Neural progenitor cell (in vitro differentiated cells): ENCODE measurements at places on chromosomes 1 and 21. TPM values are rescaled to one million over a fixed set of nuclear protein-coding genes. Genes with fewer than 3 reads are reported as not detected.
A peak's percentile ranks its signal among the peaks of the same experiment; 100 is the strongest.

Gene CCDC30
- 2.0 and 2.8 TPM in 2 replicates for total RNA-seq

Gene IL10
- not detected in 2 replicates for total RNA-seq

Gene ANKRD45
- 1.5 and 2.3 TPM in 2 replicates for total RNA-seq

Gene LRRC39
- total RNA-seq: 0.54 and 0.87 TPM in 2 replicates

Gene SPEN
- total RNA-seq: 40.1 and 59.6 TPM in 2 replicates

Gene RGS7
- 0.06 TPM in 1 of 2 replicates, not detected in the other for total RNA-seq

Gene SPRR2F
- not detected in 2 replicates for total RNA-seq

Gene CYP4A22
- not detected in 2 replicates for total RNA-seq

Gene EFNA3
- total RNA-seq: 4.0 and 9.6 TPM in 2 replicates

Gene PLA2G2C
- not detected in 2 replicates for total RNA-seq

Gene ANKRD35
- total RNA-seq: 1.1 and 1.9 TPM in 2 replicates

Gene GNG5
- 95.0 and 108 TPM in 2 replicates for total RNA-seq

Gene DSCAM
- total RNA-seq: 0.03 TPM in 1 of 2 replicates, not detected in the other

- no peak for DNase-seq
Measured at GRCh38 chr1:100328133-100328532, 24.2 kb upstream of the CDC14A start.

DNA sequence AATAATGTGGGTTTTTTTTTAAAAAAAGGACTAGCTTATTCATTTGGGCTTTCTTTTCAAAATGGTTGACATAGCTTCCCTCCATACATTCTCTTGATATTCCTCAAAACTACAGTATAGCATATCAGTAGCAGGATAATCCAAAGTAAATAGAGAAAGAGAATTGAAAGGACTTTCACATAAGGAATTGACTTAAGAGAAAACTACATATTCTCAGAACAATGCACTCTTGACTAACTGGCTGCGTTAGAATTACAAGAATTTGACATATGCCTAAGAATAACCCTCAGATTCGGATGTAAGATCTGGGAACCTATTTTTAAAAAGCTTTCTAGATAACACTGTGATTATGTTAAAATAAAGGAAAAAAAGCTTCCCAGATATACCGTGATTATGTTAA, 3.1 kb downstream of the PRKAB2 start:
- no peak for DNase-seq

DNA sequence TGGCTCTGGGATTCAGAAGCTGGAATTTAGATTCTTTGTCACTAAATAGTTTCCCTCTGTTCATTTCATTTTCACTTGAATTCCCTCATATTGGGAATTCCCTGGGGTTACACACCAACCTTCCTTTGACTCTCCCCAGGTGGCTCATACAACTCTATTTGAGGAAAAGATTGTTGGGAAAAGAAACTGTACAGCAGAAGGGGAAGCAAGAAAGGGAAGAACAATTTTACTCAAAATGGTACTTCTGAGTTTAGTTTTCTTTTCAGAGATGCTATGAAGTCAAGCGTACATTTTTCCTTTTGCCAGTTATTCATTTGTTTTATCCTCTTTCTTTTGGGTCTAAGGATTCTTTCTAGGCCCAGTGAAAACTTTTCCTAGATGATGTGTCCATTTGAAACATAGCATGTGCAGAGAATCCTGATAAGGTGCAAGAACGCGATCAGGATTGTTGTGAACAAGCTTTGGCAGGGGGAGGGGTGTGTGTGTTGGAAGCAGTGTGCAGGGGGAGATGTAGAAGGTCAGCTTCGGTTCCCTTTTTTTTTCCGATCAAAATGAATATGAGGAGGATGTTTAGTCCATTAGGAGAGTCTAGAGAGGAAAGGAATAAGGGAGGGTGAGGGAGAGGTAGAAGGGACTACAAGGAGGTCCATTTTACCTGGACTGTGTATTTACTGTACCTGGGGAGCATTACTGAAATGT, 26.8 kb upstream of the CD1D start:
- no peak for DNase-seq

DNA sequence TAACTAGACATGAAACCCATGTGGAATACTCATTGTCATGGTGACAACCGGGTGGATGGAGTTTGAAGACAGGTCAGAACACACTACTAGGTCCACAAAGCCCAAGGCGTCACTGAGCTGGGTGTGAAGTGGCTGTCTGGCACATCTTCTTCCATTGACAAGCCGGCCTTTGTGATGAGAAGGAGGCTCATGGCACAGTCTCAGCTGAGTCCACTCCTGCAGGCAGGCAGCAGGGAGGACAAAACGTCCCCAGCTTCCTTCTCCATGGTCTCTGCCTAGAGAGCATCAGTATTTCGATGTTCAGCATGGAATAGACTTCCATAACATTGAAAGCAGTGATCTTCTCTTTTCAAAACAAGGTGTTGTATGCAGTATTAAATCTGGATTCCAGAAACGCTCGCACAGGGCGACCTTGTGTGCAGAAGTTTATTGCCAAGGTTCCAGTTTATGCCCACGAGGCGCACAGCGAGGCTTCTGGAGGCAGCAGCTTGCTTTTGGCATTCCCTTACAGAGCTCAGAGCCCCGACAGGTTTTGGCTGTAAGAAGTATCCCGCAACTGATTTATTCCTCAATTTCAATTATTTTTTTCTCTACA, 104.2 kb downstream of the SIM2 start:
- no peak for DNase-seq

GRCh38 chr1:223827193-223827663, 18.5 kb downstream of the TP53BP2 start:
- no peak for DNase-seq

- no peak for DNase-seq
Measured at GRCh38 chr1:72177711-72178110, 104.6 kb downstream of the NEGR1 start.

DNA sequence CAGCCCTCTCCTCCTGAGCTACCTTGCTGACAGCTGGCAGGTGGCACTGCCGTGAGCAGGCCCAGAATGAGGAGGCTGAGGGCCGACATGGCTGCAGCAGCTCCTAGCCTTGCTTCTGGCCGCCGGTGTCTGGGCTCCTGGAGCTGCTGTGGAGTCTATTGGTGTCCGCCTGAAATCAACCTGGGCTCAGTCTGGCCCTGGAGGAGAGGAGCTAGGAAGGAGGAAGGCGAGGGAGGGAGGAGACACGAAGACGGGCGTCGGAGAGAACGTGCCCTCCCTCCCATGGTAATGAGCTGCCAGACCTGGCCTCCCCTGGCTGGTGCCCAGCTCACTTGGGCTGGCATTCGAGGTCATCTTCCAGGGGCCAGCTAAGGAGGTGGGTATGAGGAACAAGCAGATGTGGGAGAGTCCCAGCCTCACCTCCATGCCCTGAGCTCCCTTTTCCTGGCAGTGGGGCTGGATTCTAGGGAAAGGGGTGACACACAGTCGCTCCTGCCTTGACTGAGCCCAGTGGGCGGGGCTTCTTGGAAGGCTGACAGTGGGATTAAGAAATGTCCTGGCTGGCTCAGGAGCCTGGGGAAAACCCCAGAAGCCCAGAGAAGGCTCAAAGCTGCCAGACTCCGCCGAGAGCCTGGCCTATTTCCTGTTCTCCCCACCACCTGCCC, at the start of gene PDZK1IP1:
PDZK1IP1 (minus strand) TSS at position 193 of the 665 bp plus-strand sequence; CDS start at position 89, 104 bp downstream.
- DNase-seq: peak; percentile 67

GRCh38 chr1:111203681-111204200, 3.3 kb upstream of the DENND2D start:
- no peak for DNase-seq

GRCh38 chr21:44575307-44576024, 1.9 kb downstream of the KRTAP10-4 start:
- no peak for DNase-seq

- no peak for DNase-seq
Measured at GRCh38 chr21:31342348-31342747, 1.7 kb downstream of the TIAM1 start.

GRCh38 chr1:221078260-221078965, 199.2 kb downstream of the HLX start:
- no peak for DNase-seq

DNA sequence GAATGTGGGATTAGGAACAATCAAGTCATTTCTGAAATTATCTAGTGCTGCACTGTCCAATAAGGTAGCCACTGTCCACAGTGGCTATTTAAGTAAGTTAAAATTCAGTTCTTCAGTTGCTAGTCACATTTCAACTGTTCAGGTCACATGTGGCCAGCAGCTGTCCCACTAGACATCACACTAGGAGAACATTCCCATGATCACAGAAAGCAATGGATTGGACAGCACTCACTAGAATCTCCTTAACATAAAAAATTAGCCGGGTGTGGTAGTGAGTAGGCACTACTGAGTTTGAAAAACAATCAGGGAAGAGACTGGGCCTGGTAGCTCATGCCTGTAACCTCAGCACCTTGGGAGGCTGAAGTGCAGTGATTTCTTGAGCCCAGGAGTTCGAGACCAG, 33.6 kb downstream of the NUP133 start:
- DNase-seq: no peak

GRCh38 chr1:57357462-57357861, 66.4 kb downstream of the DAB1 start:
- DNase-seq: peak; percentile 21

DNA sequence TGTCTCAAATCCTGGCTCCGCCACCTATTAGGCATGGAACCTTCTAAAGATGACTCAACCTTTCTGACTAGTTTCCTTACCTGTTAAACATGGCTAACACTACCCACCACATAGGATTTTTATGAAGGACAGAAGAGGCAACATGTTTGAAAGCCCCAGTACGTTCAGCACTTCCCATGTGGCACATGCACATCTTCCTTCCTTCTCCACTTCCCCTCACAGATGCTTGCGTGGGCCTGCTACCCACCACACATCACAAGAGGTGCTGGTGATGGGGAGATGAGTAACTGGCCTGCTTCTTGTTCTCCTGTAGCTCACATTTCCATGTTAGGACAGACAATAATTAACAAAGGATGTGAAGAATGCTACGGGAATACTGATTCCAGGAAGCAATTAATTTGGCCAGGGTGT, 7.1 kb downstream of the ZBTB21 start:
- DNase-seq: no peak

GRCh38 chr1:156961709-156962108, 41.3 kb downstream of the LRRC71 start:
- DNase-seq: peak; percentile 16

GRCh38 chr1:21585037-21585436, 75.8 kb downstream of the ALPL start:
- DNase-seq: no peak

GRCh38 chr1:41523949-41524675, 39.6 kb upstream of the EDN2 start:
- DNase-seq: no peak

- DNase-seq: peak; percentile 74
Measured at GRCh38 chr1:70509996-70510876, 99.2 kb downstream of the CTH start.

- no peak for DNase-seq
Measured at GRCh38 chr1:153805886-153806719, 30.9 kb downstream of the SLC27A3 start.

GRCh38 chr1:175394739-175395138, 202.2 kb upstream of the KIAA0040 start:
- DNase-seq: no peak

GRCh38 chr1:110928191-110928590, 35.5 kb downstream of the LRIF1 start:
- no peak for DNase-seq

DNA sequence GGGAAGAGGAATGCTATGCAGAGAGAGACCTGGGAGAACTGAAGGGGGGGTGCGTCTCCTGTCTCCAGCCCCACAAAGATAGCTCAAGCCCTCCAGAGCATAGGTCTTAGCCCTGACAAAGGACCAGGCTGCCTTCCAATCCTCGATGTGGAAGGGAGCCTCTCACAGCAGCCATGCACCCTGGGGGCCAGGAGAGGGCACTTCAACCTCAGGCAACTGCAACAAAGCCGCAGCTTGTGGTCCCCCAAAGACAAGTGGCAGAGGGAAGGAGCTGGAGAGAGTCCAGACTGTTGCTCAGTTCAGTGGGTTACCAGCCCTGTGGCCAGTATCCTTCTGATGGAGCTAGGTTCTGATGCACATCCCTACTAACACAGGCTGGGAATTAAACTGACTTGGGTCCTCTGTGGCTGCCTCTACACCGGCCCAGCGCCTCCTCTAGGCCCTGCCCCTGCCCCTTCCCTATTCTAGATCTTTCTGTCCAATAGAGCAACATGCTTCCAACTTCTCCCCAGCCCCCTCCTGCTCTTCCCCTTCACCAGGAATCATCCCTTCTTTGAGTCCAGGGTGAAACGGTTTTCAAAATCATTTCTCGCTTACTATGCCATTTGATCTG, 100.7 kb upstream of the SPATA6 start:
- peak; percentile 93 for DNase-seq

DNA sequence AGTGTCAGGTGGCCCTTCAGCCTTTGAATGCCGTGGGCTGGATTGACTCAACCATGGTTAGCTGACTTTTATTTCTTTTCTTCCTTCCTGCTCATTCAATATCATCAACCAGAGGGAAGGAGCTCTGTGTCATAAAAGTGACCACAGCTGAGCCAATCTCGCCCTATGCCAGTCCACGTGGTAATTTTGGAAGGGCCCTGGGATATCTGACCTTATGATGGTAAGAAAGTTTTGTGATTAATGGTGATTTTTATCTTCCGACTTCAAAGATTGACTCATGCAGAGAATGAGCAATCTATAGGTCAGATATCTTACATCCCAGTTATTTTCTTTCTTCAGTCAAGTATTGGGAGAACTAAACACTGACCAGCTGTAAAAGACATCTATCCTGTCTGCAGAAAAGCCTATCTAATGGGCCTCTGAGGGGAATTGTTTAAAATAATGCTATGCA, 170.3 kb downstream of the ZC3H11B start:
- no peak for DNase-seq

DNA sequence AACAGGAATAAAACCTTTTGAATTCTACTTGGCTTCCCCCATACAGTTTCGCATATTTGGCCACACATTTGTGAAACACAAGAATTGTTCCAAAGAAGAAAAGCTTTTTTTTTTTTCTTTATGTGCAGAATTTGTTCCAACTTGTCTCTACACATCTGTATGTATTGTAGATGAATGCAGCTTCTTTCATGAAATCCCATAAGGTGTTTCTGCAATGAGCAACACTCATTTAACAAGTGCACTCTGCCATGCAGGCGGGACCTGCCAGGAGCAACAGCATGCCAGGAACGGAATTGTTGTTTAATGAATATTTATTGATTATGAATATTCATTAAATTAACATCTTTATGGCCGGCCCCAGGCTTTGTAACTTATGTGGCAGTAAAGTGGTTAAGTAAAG, 1075.0 kb downstream of the TTLL7 start:
- DNase-seq: no peak

- no peak for DNase-seq
Measured at GRCh38 chr1:94883691-94884090, 43.2 kb downstream of the CNN3 start.

GRCh38 chr1:62722796-62723195, 34.6 kb upstream of the DOCK7 start:
- no peak for DNase-seq

- DNase-seq: no peak
Measured at GRCh38 chr1:23050201-23050600, 30.9 kb downstream of the KDM1A start.
